ENCODE measurements at places on chromosomes 6 and 20.

- DNase-seq: peak; percentile 56
These were observed 7.7 kb upstream of the ZNF334 start for GRCh38 chr20:46520976-46521579.

GRCh38 chr6:16822975-16823717 is 61.9 kb upstream of the ATXN1 start:
- no peak for DNase-seq

- DNase-seq: no peak
These were observed 129.3 kb downstream of the AFG1L start for GRCh38 chr6:108423982-108424705.

DNA sequence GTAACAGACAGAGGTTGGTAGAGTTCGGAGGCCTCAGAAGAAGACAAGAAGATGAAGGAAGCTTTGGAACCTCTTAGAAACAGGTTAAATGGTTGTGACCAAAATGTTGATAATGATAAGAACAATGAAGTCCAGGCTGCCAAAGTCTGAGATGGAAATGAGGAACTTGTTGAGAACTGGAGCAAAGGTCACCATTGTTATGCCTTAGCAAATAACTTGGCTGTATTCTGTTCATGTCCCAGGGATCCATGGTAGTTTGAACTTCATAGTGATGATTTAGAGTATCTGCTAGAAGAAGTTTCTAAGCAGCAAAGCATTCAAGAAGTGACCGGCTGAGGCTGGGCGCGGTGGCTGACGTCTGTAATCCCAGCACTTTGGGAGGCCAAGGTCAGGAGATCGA is 11.1 kb upstream of the LSM14B start:
- DNase-seq: no peak

DNA sequence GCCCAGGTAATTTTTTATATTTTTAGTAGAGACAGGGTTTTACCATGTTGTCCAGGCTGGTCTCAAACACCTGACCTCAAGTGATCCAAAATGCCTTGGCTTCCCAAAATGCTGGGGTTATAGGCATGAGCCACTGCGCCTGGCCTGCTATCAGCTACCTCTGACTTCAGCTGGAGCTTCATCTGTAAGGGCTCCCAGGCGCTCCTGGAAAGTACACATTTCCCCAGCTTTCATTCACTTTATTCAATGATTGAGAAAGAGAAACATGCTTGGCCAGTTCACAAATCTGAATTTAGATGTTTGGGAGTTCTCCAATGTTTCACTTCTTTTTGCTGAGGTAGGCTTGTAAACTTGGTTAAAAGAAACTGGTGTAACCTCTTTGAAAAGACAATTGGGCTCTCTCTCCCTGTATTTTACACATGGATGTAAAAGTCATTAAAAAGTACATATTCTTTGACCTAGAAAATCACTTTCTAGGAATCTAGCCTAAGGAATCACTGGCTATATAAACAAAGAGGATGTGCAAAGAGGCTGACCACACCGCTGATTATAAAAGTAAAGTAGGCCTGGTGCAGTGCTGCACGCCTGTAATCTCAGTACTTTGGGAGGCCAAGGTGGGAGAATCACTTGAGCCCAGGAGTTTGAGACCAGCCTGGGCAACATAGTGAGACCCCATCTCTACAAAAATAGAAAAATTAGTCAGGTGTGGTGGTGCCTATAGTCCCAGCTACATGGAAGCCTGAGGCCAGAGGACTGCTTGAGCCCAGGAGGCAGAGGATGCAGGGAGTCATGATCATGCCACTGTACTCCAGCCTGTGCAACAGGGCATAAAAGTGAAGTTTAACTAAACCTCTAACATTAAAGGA is 128.9 kb downstream of the BACH2 start:
- DNase-seq: no peak
